ENCODE measurements at places on chromosomes 4 and X.

GRCh38 chr4:17128268-17128667, 229.8 kb upstream of the LDB2 start:
- no peak for DNase-seq

DNA sequence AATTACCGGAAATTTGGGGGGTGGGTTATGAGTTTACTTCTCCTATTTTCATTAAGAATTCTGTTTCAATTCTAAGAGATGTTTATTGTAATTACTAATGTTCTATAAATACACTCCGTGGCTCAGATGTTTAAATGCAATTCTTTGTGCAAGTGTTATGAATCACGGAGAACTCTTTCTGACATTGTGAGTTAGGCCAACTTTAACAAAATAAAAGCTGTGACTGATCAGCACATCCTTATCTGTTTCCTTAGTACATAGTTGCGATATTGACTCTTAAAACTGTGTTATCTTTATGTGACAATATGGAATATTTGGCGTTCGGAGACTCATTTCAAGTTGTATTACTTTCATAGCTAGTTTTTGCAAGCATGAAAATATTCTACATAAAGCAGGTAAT, 902 bp downstream of the KLHL4 start:
- no peak for DNase-seq

- no peak for DNase-seq
Observed at GRCh38 chr4:69057620-69058409, 38.5 kb upstream of the UGT2B7 start.

- DNase-seq, result no peak
Observed at GRCh38 chr4:97720869-97721432, 422.3 kb downstream of the STPG2 start.

- no peak for DNase-seq
Observed at GRCh38 chr4:189088780-189089179, 851.9 kb upstream of the FRG1 start.

GRCh38 chr4:123682931-123683330, 286.3 kb downstream of the SPRY1 start:
- DNase-seq, result no peak

DNA sequence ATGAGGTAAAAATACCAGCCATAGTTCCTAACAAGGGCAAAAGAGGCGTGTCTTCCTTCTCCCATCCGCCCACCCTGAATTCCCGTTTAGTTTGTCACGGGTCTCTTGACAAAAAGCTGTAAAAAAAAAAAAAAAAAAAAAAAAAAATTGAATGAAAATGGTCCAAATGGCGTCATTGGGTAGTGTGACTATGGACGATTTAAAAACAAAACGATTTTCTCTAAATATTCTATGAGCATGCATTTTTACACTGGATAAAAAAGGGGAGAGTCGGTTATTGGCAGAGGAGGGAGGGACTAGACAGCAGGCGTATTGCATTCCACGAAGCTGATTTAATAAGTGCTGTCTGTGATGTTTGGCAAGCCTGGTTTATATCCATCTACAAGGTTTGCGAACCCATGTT, at the start of gene FAM133A:
TSS of gene FAM133A (plus strand) at position 338 of the 403 bp plus-strand sequence. CDS start 35,214 bp downstream, outside the sequence.
- no peak for DNase-seq

- no peak for DNase-seq
Observed at GRCh38 chrX:99095965-99096635, 1314.0 kb downstream of the PCDH19 start.

DNA sequence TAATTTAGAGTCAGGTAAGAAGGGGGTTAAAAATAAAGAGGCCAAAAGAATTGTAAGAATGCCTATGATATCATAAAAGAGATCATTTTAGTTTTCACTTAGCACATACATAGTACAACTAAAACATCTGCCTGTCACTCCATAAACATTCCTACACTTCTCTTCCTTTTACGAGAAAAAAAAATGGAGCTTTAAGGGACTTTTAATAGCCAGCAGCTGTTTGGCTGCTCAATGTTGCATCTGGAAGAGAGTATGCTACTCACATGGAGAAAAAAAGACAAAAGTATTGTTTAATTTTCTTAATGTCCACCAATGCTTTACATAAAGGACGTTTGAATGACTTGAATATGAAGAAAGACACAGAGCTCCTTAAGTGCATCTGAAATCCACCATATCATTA, 48.7 kb upstream of the TNIP3 start:
- DNase-seq, result no peak

- no peak for DNase-seq
Observed at GRCh38 chr4:164210377-164210776, 543.6 kb upstream of the SMIM31 start.

- DNase-seq, result no peak
Observed at GRCh38 chr4:76989391-76990061, 40.0 kb downstream of the SEPTIN11 start.

GRCh38 chr4:47824840-47825239, 13.0 kb downstream of the CORIN start:
- no peak for DNase-seq

GRCh38 chrX:45889471-45889870, 655.8 kb downstream of the ZNF674 start:
- no peak for DNase-seq

DNA sequence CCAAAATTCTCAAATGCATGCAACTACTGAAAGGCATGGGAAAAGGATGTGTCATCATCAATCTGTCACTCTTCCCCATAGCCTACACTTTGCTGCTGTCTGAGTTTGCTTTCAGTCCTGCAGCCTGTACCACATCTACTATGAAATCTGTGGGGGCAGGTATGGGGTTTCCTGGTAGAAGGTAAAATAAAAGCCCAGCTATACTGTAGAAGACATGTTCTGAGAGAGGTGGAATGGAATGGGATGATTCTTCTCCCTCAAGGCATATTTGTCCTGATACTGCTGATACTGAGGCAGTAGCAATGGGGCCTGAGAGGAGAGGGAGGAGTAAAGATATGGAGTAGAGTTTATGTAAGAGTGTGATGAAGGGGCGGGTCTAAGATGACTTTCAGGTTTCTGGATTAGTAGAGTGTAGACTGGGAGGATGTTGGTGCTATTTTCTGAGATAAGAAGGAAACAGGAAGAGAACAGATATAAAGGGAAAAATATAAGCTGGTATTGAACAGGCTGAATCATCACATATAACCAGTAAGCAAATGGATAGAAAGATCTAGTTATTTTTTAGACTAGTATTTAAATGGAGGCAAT, 38.7 kb upstream of the GYPA start:
- no peak for DNase-seq

DNA sequence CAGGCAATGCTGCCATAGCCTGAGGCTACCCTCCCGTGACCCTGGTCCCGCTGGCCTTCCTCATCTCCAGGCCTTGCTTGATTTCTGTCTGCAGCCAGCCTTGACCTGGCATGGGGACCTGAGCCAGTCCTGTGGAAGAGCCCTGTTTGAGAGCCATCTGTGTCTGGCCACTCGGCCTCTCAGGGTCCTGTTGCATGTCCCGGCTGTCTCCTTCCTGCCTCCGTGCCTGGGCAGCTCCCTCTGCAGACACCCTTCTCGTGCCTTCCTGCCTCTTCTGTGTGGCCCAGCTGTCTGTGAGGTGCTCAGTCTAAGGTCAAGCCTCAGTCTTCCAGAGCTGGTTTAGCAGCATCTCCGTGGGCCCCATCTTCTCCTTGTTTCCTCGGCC, 108.4 kb downstream of the SORCS2 start:
- no peak for DNase-seq

GRCh38 chr4:102031406-102031805, 240.9 kb downstream of the BANK1 start:
- no peak for DNase-seq

GRCh38 chr4:185023471-185023870, 5.2 kb downstream of the HELT start:
- DNase-seq, result no peak
